Activated CD8-positive, alpha-beta T cell treated with anti-CD3 and anti-CD28 coated beads, Interleukin-2, amount 10 ng/mL, durations not matched to agents 7 days and 5 days (primary cell): ENCODE measurements at places on chromosomes 12 and 14. TPM values are rescaled to one million over a fixed set of nuclear protein-coding genes. Genes with fewer than 3 reads are reported as not detected.

DNA sequence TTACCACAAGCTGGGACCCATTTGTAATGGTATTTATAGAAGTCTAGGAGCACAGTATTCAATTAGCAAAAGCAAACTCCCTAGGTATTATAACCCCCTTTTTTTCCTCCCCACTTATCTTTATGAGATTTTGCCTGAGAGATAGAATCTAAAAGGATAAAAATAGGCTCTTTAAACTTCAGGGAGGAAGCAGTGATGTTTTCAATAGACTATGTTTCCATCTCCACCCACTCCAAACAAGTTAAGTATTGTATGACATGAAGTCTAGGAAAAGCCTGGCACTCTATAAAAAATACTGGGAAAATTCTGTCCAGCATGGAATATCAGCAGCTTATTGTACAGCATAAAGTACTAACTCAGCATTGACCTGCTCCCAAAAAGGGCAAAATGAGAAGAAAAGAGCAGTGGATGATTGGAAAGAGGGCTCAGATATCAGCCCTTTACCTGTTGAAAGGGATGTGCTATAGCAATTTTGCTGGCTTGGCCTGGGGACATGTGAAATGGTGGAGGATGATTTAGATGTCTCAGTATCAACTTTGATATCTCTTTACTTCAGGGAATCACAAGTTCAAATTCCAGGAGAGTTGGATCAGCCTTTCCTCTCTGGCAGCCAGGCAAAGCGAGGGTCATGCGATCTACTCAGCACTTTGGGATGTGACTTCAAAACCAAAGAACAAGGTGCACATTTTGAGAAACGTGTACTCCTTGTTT is 72.4 kb downstream of the IGF1 start:
- H3K4me3 ChIP-seq, result no peak overlapping the region
- H3K4me1 ChIP-seq, result no peaks in the 10 kb centered on the region
- H3K27ac ChIP-seq, result no peak overlapping the region
- no peak for DNase-seq

DNA sequence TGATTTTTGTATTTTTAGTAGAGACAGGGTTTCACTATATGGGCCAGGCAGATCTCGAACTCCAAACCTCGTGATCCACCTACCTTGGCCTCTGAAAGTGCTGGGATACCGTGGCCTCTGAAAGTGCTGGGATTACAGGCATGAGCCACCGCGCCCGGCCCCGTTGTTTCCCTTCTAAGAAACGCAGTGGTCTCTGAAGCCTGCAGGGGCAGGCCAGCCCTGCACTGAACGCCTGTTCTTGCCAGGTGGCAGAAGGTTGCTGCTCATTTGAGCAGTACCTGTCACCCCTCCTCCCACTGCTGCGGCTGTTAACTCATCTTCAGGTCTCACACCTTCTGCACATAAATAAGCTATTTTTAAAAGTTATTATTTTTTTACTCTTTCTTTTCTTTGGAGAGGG is 24.3 kb downstream of the GPRC5A start:
- peaks cover 10% of the 10 kb centered on the region for H3K4me1 ChIP-seq
- H3K36me3 ChIP-seq, result no peaks in the 10 kb centered on the region
- H3K27me3 ChIP-seq, result peaks cover 17% of the 10 kb centered on the region
- H3K4me3 ChIP-seq, result no peak overlapping the region
- DNase-seq, result no peak
- no peak overlapping the region for H3K27ac ChIP-seq

DNA sequence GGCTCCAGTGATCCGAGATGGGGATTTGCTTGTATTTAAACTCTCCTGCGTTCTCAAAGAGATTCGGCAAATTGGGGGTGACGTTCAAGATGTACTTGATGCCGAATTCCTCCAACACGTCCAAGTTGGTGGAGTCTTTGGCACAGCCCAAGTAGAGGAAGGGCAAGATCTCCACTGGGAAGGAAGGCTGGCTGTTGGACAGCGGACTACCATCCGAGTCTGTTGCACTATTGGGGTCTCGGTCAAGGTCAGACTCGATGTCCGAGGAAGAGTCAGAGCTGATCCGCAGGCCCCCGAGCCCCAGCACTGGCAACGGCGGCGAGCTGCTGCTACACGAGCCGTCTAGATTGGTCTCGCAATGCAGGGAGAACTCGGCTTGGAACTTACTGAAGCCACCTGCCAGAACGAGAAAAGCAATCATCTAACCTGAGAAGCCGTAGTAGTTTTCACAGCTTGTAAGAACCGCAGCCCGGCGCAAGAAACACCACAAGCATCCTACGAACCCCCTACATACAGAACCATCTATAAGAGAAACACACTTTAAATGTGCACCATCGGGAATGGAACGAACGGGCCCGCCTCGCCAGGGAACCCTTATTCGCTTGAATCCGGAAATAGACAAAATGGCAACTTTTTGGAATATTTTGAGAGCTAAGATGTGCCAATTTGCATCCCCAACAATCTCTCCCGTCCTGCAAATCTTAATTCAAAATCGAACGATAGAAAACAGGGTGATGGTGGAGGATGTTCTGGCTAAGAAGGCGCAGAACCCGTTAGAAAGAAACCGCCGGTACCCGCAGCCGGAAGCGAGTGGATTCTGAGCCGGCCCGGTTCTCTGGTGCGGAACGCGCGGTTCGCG is 1.4 kb downstream of the DUSP6 start:
- no peaks in the 10 kb centered on the region for H3K27me3 ChIP-seq
- H3K4me3 ChIP-seq, result peak overlapping the region; percentile 98
- peak; percentile 53 for DNase-seq
- H3K36me3 ChIP-seq, result peaks cover 60% of the 10 kb centered on the region

GRCh38 chr14:60904381-60904780 is 76.5 kb downstream of the TRMT5 start:
- no peak for DNase-seq
- H3K4me3 ChIP-seq, result no peak overlapping the region
- no peaks in the 10 kb centered on the region for H3K4me1 ChIP-seq
- peaks cover 3% of the 10 kb centered on the region for H3K36me3 ChIP-seq
- H3K27me3 ChIP-seq, result no peaks in the 10 kb centered on the region

DNA sequence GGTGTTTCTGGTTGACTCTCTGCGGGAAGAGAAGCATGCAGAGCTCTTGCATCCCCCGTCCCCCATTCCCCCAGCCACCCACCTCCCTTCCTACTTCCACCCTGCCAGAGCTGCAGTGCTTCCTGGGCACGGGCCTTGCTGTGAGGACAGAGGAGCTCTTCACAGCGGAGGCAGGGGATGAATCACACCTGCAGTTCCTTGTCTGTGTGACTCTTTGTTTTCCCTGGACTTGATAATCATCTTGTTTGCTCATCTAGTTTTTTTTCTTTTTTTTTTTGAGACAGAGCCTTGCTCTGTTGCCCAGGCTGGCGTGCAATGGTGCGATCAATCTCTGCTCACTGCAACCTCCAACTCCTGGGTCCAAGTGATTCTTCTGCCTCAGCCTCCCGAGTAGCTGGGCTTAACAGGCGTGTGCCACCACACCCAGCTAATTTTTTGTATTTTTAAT is 27.8 kb downstream of the ANKRD9 start:
- no peaks in the 10 kb centered on the region for H3K36me3 ChIP-seq
- no peak overlapping the region for H3K4me3 ChIP-seq
- no peak for DNase-seq
- H3K27ac ChIP-seq, result no peak overlapping the region

GRCh38 chr12:54053003-54053750 is 458 bp upstream of the HOXC4 start:
- H3K27me3 ChIP-seq, result peaks cover 82% of the 10 kb centered on the region
- peak overlapping the region; percentile 74 for H3K4me3 ChIP-seq
- peaks cover 37% of the 10 kb centered on the region for H3K4me1 ChIP-seq

GRCh38 chr14:72517736-72518135 is 376.2 kb downstream of the DPF3 start:
- DNase-seq, result no peak
- H3K4me1 ChIP-seq, result peaks cover 93% of the 10 kb centered on the region
- peak overlapping the region; percentile 93 for H3K27ac ChIP-seq
- peaks cover 31% of the 10 kb centered on the region for H3K36me3 ChIP-seq
- peak overlapping the region; percentile 57 for H3K4me3 ChIP-seq
- H3K27me3 ChIP-seq, result peaks cover 3% of the 10 kb centered on the region

IL26 gene
- total RNA-seq, result 0.23 TPM

IL31 gene
- not detected for total RNA-seq

OAS3 gene
- 199 TPM for total RNA-seq

KCNA5 gene
- not detected for total RNA-seq

KCNH5 gene
- not detected for total RNA-seq
